ENCODE measurements at places on chromosomes 5 and 9.

DNA sequence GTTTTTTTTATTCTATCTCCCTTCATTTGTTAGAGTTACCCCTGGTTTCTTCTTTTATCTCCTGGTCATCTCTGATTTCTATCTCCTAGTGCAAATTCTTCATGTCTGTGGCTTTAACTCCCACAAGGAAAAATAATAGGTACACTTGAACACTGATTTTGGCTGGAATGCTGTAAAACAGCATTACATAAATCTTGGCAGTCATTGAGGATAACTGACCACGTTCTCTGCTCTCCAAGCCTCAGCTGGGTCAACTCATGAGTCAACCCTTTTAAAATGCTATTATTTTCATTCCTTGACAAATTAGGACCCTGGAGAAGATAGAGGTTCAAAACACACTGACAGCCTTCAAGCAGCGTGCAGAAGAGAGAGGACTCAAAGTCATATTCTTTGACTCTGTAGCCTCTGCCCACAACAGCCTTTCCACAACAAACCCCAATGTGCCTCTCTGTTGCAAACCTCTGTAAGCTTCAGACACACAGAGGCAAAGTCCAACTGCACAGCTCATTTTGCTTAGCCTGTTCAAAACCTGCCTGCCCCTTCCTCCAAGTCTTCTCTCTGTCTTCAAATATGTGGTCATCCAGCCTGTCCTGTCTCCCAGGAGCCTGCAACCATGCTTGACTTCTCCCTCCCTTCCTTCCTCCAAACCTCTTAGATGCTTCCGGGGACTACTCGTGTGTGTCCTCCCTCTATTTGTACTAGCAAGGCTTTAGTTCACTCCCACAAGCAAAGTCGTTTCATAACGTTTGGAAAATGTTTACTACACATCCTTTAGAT lies 398.4 kb downstream of the MED10 start:
- H3K4me3 ChIP-seq = no peak overlapping the region
- no peaks in the 10 kb centered on the region for H3K27me3 ChIP-seq
- no peak for DNase-seq
- H3K4me1 ChIP-seq = no peaks in the 10 kb centered on the region
- no peak overlapping the region for H3K27ac ChIP-seq
- no peaks in the 10 kb centered on the region for H3K36me3 ChIP-seq

GRCh38 chr5:153818626-153819025 lies 220.1 kb downstream of the FAM114A2 start:
- DNase-seq = no peak
- no peaks in the 10 kb centered on the region for H3K4me1 ChIP-seq
- no peaks in the 10 kb centered on the region for H3K27me3 ChIP-seq
- no peaks in the 10 kb centered on the region for H3K36me3 ChIP-seq

- H3K27ac ChIP-seq = no peak overlapping the region
- no peaks in the 10 kb centered on the region for H3K4me1 ChIP-seq
- H3K27me3 ChIP-seq = peaks cover 48% of the 10 kb centered on the region
- DNase-seq = no peak
- H3K4me3 ChIP-seq = no peak overlapping the region
Observed at GRCh38 chr5:180590543-180591310, 572 bp downstream of the SCGB3A1 start.

- H3K4me3 ChIP-seq = no peak overlapping the region
- no peaks in the 10 kb centered on the region for H3K4me1 ChIP-seq
- H3K27ac ChIP-seq = no peak overlapping the region
- no peak for DNase-seq
Observed at GRCh38 chr5:177537389-177538361, 16.7 kb downstream of the FAM193B start.

DNA sequence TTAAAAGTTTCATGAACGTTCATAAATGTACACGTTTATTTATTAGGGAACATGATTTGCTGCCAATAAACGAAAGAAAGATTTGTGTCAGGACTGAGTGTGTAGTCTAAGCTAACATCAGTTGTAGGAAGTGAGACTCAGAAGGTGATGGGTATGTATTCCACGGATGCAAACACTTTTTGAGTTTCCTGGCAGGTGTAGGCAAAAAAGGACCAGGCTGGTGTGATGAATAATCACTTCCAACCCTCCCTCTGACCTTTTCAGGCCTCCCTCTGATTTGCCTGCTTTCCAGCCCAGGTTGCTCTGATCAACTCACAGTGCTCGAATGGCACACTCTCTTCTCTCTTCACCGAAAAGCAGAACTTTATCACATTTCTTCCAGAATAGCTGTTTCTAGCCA lies 51.8 kb downstream of the BASP1 start:
- no peak for DNase-seq
- no peak overlapping the region for H3K27ac ChIP-seq
- no peaks in the 10 kb centered on the region for H3K36me3 ChIP-seq

- DNase-seq = no peak
- no peak overlapping the region for H3K27ac ChIP-seq
- no peaks in the 10 kb centered on the region for H3K36me3 ChIP-seq
- H3K4me3 ChIP-seq = no peak overlapping the region
Observed at GRCh38 chr5:110255194-110255593, 471.3 kb downstream of the TMEM232 start.

DNA sequence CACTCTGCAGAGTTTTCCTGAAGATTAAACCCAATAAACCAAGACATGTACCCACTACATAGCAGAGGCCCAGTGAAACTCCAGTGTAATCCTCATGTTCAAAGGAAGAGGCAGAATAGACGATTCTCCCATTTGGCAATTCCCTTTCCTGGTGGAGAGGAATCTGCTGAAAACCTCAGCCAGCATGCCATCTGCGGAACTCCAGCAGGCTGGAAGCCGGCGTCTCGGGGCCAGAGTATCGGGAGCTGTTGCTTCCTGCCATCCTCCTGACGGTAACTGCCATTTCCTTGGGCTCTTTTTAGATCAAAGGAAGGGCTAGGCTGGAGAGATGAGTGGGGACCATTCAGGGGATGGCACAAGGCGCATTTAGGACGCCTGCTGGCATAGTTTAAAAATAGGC lies 20.5 kb downstream of the NEURL1B start:
- H3K36me3 ChIP-seq = no peaks in the 10 kb centered on the region
- no peaks in the 10 kb centered on the region for H3K4me1 ChIP-seq
- DNase-seq = no peak
- H3K27me3 ChIP-seq = no peaks in the 10 kb centered on the region
- no peak overlapping the region for H3K4me3 ChIP-seq
- H3K27ac ChIP-seq = no peak overlapping the region

DNA sequence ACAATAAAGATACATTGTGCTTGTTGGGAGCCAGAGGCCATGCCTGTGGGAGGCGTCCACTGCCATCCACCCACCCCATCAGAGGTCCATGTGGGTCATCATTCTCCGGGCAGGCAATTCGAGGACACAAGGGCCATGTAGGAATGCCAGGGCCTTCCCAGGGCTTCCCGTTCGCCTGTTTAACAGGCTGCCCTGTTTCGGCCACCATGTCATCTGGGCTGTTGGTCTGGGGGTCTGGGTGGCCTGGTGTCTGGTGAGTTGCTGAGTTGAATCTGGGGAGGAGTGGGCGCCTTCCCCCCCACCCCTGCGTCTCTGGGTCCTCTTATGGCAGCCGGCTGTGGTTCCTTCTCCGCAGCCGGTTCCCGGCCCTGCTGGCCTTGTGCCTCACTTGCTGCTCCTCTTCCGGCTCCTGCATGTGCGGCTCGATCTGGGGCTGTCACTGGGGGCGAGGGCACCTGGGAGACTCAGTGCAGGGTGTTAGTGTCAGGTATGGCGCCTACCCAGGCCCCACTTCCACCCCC lies 117.4 kb downstream of the WNK2 start:
- no peaks in the 10 kb centered on the region for H3K36me3 ChIP-seq
- DNase-seq = no peak
- no peaks in the 10 kb centered on the region for H3K4me1 ChIP-seq

DNA sequence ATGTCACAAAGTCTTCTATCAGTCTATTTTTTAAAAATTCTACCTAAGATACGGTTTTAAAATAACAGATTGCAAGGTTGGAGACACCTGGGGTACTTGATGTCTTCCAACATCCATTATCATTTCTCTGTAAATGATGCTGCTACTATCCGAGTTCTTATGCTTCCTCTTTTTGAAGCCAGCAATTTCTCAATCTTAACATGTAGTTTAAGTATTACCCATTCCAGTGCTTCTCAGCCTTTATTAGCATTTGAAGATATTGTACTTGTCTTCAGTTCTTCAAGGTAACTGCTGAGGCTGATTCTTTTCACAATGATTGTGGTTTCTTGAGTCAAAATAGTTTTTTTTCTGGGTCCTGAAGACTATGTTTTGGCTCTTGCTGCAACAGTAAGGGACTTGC lies 96.4 kb upstream of the SELENOP start:
- H3K27me3 ChIP-seq = peaks cover 31% of the 10 kb centered on the region
- no peak overlapping the region for H3K27ac ChIP-seq
- H3K4me1 ChIP-seq = peaks cover 16% of the 10 kb centered on the region
- peak overlapping the region; percentile 77 for H3K4me3 ChIP-seq

DNA sequence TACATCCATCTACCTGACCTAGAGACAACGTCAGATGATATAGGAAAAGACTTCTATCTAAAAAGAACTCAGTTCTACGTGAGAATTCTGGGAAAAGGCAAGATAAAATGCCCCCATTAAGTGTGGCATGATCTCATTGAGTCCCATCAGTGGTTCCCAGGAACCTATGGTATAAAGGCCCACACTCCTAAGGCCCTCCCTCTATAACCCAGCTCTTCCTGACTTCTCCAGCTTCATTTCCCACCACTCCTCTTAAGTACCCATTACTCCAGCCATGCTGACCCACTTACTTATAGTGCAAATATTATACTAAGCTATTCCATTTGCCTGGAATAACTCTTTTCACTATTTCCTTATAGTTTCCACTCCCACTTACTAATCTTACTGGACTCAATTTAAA lies 95.4 kb upstream of the NR5A1 start:
- no peaks in the 10 kb centered on the region for H3K36me3 ChIP-seq
- peaks cover 19% of the 10 kb centered on the region for H3K27me3 ChIP-seq
- no peak for DNase-seq

DNA sequence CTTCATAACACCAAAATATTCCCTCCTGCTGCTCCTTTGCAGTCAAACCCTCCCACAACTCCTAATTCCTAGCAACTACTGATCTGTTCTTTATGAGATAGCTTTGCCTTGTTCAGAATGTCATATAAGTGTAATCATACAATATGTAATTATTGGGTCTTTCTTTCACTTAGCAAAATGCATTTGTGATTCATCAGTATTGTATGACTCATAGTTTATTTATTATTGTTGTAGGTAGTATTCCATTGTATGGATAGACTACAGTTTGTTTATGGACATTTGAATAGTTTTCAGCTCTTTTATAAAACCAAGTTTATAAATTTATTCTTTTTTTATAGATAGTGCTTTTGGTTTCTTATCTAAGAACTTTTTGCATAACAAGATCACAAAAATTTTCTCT lies 468.2 kb upstream of the KIF2A start:
- no peaks in the 10 kb centered on the region for H3K36me3 ChIP-seq
- H3K4me3 ChIP-seq = no peak overlapping the region
- no peaks in the 10 kb centered on the region for H3K4me1 ChIP-seq
- no peak overlapping the region for H3K27ac ChIP-seq

GRCh38 chr9:105299190-105299854 lies 54.9 kb downstream of the SLC44A1 start:
- no peak overlapping the region for H3K4me3 ChIP-seq
- peaks cover 22% of the 10 kb centered on the region for H3K27me3 ChIP-seq
- H3K27ac ChIP-seq = peak overlapping the region; percentile 35
- no peak for DNase-seq
- peaks cover 34% of the 10 kb centered on the region for H3K4me1 ChIP-seq

- peaks cover 18% of the 10 kb centered on the region for H3K4me1 ChIP-seq
- no peak for DNase-seq
- no peak overlapping the region for H3K27ac ChIP-seq
- no peak overlapping the region for H3K4me3 ChIP-seq
- peaks cover 4% of the 10 kb centered on the region for H3K27me3 ChIP-seq
Observed at GRCh38 chr9:99593610-99594009, 228.1 kb upstream of the NR4A3 start.

Data from activated T-helper 2 cell treated with anti-CD3 and anti-CD28 coated beads, Interferon-gamma antibody, Interleukin-2, Interleukin-4, amounts not matched to agents 10 μg/mL and 5 μg/mL and 100 μg/mL, durations not matched to agents 14 hours and 24 hours and 36 hours (primary cell).